ENCODE measurements at places on chromosomes 4 and X.
A peak's percentile ranks its signal among the peaks of the same experiment; 100 is the strongest.

DNA sequence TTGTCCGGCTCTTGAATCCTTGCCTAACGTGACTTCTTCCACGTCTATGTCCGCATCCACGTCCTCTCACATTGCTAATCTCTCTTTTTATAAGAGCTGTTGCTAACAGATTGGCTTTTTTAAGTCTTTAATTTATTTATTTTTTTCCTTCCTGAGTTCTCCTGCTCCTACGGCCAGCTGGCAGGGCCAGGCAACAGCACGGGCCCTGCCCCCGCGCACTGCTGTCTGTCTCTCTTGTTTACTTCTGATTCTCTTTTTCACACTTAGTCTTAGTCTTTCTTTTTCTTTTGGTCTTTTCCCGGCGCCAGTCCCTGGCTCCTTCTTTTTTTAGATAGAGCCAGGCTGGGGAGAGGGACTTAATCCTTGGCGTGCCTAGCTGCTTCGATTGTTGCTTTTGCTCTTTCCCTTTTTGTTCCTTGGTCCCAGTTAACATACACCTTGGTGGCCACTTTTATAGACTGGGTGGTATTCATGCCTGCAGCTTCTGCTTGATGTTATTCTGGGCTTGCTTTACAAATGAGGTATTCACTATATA is 53.2 kb upstream of the RBMX start:
- no peak for DNase-seq

DNA sequence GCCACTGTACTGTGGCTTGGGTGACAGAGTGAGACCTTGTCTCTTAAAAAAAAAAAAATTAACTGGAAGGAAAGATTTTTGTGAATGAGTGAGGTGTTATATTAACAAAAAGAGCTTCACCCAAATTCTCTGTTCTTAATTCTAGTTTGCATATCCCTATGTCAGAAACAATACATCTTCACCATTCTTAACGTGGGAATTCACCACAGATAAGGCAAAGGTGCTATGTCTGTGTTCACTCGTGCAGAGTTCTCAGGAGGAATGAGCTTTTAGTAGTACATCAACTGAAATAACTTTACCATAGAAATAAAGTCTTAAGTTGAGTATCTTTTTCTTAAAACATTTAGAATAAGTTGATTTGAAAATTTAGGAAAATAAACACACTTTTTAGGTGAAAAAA is 135.1 kb downstream of the RAPGEF2 start:
- DNase-seq: no peak

- no peak for DNase-seq
Observed at GRCh38 chr4:1297456-1298325, 8.0 kb downstream of the MAEA start.

GRCh38 chr4:13698296-13698695 is 70.8 kb upstream of the BOD1L1 start:
- no peak for DNase-seq

GRCh38 chr4:69999420-69999819 is 3.7 kb downstream of the STATH start:
- no peak for DNase-seq

DNA sequence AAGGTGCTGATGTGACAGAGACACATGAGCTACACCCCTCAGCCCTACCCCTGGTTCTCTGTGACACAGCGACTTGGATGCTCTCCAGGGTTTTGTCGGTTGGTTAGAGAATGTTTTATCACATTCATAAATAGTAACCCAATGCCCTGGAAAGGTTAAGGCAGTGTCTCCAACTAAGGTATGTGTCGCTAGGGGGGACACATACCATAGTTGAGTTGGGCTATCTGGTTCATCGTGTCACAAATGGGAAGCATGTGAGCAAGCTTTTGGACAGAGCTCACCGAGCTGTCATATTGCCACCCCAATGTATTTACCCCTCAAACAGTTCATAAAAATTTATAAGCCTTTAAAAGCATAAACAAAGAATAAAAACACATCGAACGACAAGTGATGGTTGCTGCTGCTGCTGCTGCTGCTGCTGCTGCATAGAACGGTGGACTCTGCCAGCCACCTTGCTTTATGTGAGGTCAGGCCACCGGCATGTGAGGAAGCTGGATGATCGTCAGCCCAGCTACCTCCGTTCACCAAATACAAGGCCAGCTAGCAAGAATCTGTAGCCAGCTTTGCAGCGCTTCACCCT is 55.9 kb downstream of the STOX2 start:
- no peak for DNase-seq

DNA sequence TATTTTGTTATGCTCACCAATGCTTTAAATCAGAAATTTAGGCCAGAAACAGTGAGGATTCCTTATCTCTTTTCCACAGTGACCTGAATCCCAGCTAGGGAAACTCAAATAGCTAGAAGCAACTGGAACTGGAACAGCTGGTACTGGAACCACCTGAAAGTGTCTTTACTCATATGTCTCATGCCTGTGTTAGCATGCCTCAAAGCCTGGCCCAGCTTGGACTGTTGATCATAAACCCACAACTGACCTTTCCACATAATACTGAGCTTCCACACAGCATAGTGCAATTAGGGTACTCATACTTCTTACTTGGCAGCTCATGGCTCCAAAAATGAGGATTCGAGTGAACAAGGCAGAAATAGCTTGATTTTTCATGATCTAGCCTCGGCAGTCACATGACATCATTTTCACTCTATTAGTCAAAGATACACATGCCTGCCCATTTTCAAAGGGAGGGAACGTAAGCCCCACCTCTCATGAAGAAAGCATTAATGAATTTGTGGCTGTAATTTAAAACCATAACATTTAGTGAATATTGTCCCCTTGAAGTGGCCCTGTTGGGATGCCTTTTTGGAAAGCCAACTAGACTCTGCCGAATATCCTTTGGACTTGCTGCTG is 80.8 kb upstream of the ACSL1 start:
- DNase-seq: no peak

- no peak for DNase-seq
Observed at GRCh38 chr4:1323635-1324442, 23.2 kb upstream of the UVSSA start.

- DNase-seq: peak; percentile 19
Observed at GRCh38 chrX:71859637-71860036, 51.0 kb upstream of the NHSL2 start.

GRCh38 chr4:181020456-181020855 is 1222.7 kb upstream of the TENM3 start:
- no peak for DNase-seq

DNA sequence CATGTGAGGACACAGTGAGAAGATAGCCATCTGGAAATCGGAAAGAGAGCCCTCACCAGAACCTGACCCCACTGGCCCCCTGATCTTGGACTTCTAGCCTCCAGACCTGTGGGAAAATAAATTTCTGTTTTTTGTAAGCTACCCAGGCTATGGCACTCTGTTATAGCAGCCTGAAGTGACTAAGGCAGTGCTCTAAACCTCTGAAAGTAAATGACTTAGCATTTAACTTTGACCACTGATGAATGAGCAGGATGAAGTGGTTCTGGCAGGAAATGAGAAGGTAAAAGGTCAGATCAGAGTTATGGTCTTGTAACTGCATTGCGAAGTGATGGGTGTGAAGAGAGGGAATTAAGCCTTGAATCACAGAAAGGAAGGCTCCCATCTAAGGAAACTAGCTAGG is 17.0 kb downstream of the GPAT3 start:
- no peak for DNase-seq

- DNase-seq: no peak
Observed at GRCh38 chr4:69120870-69121269, 24.6 kb downstream of the UGT2B7 start.

DNA sequence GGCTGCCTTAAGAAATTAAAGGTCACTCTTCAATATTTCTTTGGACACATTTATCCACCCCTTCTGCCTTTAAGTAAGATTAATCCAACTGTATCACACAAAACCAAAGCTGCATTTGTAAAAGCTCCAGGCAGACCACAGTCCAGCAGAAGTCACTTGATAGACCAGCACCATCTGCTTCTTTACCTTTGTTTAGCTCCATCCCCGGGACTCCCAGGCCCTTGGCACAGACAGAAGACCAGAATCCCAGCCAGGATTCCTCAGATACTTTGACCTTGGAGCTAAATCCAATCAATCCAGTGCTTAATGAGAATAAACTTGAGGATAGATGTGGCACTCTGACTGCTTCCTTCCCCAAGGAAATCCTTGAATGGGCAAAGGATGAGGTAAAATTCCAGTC is 333.1 kb upstream of the RASGEF1B start:
- no peak for DNase-seq

GRCh38 chr4:24979554-24979953 is 51.2 kb downstream of the LGI2 start:
- DNase-seq: no peak

GRCh38 chr4:98994474-98995182 is 893 bp upstream of the METAP1 start:
- DNase-seq: no peak

DNA sequence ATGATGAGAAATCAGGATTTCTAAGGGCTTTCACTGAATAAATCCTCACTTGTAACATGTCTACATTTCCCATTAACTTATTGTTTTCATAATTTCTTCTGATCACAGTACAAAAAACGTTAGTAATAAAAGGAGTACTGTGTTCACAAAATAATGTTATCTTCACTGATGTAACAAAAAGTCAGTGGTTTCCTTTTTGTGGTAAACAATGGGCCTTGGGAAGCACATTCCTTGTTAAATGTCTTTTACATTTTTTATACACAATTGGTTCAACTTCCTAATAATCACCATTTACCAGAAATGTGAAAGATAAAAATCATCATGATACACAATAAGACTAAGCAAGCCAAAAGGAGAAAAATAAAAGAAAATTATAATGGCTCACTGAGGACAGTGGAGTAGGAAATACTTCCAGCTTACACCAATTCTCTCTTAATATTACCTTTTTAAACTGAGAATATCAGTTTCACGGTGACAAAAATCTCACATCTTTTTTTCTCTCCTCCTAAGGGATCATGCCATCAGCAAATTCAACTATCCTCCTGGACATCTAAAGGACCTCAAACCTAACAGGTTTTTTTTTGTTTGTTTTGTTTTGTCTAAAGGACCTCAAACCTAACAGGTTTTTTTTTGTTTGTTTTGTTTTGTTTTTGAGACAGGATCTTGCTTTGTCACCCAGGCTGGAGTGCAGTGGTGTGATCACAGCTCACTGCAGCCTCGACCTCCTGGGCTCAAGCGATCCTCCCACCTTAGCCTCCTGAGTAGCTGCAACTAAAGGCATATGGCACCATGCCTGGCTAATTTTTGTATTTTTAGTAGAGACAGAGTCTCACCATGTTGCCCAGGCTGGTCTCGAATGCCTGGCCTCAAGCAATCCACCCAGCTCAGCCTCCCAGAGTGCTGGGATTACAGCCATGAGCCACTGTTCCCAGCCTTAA is 57.3 kb downstream of the FRYL start:
- DNase-seq: no peak

GRCh38 chrX:78329486-78329885 is 2.1 kb upstream of the CYSLTR1 start:
- peak; percentile 33 for DNase-seq

GRCh38 chr4:42672359-42673081 is 15.6 kb upstream of the ATP8A1 start:
- DNase-seq: no peak

DNA sequence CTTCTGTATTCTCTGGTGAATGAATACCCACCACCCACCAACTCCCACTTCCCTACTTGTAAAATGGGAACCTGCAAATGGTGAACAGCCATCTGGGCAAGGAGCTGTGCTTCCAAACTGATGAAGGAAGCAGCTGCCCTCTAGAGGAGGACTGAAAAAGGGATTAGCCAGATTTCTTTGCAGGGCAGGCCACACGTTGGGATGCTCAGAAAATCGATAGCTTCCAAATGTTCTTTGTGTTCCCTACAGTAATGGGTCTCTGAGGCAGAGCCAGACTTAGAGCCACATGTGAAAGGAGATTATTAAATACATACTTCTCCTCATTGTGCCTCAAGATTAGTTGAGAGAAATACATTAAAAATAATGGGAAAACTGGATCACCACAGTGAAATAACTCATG is 39.3 kb upstream of the LPAR4 start:
- no peak for DNase-seq

DNA sequence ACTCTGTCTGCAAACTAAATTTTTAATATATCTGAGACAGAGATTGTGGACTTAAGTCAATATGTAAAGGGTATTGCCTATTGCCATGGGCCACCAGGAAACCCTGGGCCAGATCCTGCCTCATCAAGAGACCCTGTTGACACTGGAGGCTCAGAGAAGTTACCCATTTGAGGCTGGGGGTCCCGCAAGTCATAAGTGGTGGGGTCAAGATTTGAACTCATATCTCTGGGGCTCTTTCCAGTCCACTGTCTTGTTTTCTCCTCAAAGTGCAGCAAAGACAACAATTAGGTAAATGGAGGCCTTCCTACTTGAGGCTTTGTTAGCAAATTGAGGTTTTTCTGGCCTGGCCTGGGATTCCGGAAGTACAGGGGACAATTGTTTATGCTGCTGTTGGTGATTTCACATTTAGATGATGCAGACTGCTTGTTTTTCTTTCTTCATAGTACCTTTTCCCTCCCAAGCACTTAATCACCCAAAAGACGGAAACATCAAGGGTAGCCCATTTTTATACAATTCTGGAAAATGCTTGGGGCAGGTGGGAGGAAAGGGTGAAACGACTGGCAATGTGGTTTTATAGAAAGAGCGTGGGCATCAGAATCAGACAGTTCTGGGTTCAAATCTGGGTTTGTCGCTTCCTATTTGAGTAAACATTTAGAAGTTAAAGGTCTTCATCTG is 160.0 kb downstream of the SMIM20 start:
- no peak for DNase-seq

GRCh38 chr4:10521424-10521823 is 64.2 kb upstream of the ZNF518B start:
- no peak for DNase-seq

DNA sequence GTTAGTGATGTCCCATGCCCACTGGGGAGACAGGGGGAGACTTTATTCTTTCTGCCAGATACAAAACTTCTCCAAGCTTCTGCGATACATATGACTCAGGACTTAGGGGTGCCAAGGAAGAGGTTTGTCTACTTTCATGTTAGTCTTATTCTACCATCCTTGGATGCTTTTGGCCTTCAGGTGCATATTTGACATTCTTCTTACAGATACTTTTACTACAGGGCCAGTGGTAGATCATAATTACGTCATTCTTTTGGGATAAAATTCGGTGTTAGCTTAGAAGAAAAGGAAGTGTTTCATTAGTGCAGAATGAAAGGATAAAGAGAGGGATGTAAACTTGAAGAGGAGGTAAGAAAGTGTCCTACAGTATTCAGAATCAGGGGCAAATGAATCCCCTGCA is 245.2 kb downstream of the THOC2 start:
- no peak for DNase-seq

- DNase-seq: no peak
Observed at GRCh38 chr4:86968547-86968946, 33.7 kb downstream of the AFF1 start.

- no peak for DNase-seq
Observed at GRCh38 chrX:65971151-65971550, 68.7 kb downstream of the VSIG4 start.

DNA sequence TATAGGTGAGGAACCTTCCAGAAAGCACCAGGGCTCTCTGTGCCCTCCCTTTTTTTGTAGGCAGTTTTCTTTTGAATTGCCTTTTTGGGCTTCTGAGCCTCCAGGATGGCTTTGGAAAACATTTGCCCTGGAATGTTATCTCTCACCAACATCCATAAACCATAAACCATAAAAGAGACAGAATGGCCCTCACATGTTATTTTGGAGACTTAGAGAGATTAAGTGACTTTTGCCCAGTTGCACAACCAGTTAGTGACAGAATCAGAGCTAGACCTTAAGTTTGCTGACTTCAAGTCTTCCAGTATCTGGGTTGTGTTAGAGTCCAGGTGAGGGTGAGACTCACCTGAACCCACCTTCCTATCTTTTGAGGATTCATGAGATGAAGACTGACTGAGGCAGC is 153.0 kb upstream of the STX18 start:
- DNase-seq: no peak

GRCh38 chr4:99013402-99013843 is 17.9 kb downstream of the METAP1 start:
- no peak for DNase-seq
